ENCODE measurements at places on chromosomes 6 and 20.

DNA sequence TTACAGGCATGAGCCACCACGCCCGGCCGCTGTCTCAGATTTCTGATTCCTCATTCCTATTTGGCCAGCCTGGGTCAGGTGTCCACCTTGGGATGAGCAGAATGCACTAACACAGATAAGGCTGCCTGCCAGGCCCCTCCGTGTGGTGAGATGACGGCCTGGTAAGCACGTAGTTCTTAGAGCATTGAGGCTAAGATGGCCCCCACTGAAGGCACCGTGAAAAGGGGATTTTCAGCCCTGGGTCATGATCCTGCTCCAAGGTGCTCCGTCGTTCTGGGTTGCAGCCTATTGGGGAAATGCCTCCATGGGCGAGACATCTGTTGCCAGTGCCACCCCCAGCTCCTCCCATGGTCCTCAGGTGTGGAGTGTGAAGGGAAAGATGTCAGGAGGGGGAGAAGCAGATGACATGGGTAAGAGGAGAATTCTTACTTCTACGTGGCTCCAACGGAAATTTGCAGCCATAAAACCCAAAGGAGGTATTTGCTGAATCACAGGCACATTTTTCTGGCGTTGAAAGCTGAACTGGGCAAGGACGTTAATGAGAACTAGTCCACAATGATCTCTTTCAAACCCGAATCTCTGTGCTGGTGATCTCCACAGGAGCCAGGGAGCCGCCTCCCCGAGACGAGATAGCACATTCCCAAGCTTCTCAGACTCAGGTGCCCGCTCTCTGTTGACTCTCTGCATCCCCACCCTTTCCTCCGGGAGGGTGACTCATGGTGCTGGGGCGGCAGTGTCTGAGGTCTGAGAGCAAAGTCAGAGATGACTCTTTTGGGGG, 34.0 kb upstream of the BMP6 start:
- no peak for DNase-seq

DNA sequence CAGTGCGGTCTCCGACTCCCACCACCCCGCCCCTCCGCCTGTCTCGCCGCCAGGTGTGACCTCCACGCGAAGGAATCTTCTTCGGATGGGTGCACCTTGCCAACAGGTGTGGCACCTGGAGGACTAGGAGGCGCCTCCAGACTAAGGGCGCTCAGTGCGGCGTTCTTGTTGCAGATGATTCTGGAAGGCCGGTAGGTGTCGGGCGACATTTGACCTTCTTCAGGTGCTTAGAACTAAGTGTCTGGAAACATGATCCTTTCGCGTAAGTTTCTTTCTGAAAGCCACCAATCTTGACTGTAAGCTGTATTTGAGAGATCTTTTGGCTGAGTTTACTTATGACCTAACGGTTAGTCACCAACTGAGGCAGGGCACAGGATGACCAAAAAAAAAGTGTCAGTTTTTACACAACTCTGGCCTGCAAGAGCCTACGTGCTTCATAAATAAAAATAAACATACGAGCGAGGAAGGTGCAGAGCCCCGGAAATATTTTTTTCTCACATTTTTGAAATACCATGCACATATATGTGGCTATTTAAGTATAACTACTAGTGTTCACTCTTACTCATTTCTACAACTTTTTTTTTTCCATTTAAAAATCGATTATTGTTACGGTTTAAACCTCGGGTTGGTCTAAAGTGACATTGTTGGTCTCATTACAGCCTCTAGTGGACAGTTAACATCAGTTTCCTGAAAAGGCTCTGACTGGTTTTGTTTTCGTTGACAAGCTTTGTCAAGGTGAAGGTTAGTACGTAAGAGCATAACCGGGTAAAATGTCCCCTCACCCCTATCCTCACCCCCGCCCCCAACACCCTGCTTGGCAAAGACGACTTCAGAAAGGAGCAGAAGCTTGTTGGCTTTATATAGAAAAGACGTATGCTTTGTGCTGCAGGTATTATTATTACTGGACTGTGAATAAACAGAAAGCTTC, 1.6 kb upstream of the ATXN1 start:
- peak; percentile 40 for DNase-seq

DNA sequence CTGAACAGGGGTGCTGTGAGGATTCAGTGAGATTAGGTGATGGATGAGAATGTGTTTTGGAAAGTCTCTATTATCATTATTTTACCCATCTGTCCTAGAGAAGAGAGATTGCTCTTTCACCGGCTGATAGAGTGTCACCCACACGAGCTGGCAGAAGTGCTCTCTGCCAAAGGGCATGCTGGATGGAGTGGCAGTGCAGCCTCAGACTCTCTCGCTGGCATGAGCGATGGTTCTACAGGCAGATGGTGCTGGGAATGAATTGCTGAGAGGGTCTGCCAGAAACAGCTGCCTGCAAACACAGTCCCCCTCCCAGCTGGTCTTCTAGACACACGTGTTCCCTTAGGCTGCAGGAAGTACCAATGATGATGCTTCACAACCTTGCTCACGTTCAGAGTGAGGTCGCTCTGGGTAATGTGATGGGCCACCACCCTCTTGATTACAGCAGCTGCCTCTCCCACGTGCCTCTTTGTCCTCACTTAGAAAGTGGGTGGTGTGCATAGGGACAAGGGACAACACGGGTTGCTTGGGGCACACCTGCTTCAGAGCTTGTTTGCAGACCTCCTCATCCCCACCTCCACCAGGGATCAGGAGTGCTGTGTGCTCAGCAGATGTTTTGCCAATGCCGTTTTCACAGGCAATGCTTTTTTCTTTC, 84.7 kb downstream of the FOXA2 start:
- DNase-seq: peak; percentile 97

DNA sequence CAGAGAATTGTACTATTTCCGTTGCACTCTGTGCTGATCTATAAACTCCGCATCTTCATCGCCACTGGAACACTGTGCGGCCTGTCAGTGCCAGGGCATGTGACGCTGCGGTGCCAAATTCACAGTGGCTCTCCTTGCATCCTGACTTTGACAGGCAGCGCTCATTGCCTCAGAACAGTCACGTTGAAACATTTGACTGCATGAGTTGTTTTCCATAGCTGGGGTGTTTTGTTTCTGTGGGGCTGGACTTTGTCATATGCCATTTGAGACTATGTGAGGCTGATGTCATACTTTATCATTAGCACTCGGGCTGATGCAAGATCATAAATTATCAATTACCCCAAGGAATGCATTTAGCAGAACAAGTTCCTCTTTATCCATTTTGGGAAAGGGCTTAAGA, 32.7 kb downstream of the CFAP61 start:
- DNase-seq: no peak

- no peak for DNase-seq
Measured at GRCh38 chr6:168721571-168721970, 280.6 kb downstream of the SMOC2 start.

DNA sequence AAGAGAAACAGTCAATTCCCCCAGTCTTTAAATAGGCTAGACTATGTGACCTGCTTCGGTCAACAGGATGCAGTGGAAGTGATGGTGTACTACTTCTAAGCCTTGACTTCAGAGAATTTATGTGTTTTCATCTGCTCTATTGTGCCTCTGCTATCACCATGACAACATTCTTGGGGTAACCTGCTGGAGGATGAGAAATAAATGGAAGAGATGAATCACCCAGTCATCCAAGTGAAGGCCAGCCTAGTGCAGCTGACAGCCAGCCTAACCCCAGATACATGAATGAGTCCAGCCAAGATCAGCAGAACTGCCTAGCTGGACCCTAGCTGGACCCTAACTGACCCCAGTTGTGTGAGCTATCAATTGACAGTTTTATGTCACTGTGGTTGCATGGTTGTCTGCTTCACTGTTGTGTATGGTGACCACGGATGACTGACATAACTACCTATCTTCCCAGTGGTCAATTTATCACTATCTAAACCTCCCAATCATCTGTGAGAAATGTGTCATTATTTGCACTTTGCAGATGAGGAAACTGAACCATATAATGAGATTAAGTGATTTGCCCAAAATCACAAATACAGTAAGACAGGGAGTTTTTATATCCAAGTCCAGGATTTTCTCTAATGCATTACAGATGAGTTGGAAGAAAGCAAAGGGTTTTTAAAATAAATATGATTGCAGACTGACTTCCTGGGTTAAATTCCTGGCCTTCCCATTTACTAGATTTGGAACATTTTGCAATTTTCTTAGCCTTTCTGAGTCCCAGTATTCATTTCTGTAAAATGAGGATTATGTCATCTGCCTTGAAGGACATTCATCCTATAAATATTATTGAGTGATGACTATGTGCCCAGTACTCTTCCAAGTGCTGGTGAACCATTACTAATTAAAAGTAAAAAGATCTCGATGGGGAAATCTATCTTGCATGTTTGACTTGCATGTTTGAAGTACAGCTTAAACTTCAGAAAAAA, 136.4 kb upstream of the PLCB4 start:
- DNase-seq: no peak

DNA sequence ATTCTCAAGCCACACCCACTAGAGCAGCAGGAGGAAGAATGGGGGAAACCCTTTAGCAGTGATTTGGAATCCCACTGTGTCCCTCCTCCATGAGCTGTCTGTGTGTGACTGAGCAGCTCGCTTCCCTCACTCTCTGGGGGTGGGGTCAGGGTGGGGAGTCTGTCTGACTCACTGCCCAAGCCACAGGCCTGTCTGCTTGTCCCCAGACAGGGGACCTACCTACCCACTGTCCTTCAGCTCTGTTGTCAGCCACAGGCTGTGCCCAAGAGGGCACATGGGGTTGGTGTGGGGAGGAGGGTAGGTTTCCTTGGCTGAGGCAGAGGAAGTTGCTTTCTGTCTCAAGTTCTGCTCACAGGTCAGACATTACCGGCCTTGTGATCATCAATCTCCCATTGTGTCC, 127.0 kb downstream of the MAFB start:
- DNase-seq: no peak

DNA sequence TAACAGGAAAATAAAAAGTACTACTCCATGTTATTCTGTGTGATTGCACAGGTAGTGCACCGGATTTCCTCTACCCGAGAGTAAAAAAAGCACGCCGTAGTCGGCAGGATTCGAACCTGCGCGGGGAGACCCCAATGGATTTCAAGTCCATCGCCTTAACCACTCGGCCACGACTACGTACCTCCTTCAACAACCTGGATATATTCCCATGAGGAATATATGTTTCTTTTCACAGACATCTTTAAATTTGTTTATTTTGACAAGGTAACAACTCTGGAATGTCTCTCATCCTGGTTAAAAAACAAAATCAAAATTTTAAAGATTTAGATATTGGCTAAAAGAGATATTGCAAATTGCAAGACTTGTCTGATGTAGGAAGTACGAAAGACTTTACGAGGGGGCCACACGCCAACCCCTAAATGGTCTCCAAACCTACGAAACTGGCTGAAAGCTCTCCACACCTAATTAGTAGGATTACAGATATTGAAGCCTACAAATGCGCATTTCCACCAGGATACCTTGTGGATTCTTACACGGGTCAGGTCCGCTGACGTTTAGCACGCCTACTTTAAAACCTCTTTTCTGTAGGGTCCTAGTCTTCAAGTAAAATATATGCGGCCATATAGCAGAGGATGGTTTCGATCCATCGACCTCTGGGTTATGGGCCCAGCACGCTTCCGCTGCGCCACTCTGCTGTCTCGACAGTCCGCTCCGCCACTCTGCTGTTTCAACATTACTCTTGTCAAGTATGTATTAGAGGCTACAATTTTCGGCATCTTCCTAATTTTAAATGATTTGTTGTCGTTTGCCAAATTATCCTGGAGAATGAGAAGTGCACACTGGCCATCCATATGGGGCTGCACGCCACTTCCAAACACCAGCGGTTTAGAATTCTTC, 52.2 kb upstream of the BTN3A2 start:
- DNase-seq: peak; percentile 69

DNA sequence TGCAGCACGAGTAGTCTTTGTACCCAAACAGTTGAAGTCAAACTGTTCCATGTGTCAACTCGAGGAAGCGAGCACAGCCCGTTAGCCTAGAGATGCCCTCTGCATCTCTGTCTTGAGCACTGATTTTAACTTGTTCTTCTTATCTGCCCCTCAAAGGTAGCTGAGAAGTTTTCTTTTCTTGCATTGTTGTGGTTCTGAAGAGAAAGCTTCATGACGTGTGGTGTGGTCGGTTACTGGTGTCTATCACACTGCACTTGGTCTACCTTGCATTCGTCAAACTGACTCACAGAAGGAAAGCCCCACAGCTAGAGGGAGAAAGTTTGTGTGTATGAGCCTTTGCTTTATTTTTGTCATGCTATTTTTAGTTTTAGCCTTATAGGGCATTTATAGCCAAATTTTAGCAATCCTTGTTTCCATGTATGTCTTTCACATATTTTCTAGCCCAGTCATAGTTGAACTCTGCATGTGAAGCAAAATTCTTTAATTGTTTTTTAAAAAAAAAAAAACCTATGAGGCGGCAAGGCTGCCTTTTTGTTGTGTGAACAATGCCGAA, 115.1 kb downstream of the JAG1 start:
- no peak for DNase-seq

- no peak for DNase-seq
Measured at GRCh38 chr20:12916699-12917098, 92.1 kb upstream of the SPTLC3 start.

GRCh38 chr6:110561696-110562095, 85.3 kb upstream of the SLC22A16 start:
- no peak for DNase-seq

DNA sequence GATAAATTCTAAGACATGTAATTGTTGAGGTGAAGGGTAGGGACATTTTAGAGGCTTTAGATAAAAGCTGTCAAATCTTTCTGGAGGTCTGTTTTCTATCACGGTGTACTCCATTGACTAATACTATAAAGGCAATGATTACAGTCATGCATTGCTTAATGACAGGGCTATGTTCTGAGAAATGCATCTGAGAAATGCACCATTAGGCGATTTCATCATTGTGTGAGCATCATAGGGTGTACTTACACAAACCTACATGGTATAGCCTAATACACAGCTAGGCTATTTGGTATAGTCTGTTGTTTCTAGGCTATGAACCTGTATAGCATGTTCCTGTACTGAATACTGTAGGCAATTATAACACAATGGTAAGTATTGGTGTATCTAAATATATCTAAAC, 71.3 kb upstream of the FYN start:
- DNase-seq: no peak

GRCh38 chr6:15376900-15377487, 131.1 kb downstream of the JARID2 start:
- DNase-seq: no peak

GRCh38 chr6:147384029-147384428, 124.5 kb upstream of the SAMD5 start:
- no peak for DNase-seq

DNA sequence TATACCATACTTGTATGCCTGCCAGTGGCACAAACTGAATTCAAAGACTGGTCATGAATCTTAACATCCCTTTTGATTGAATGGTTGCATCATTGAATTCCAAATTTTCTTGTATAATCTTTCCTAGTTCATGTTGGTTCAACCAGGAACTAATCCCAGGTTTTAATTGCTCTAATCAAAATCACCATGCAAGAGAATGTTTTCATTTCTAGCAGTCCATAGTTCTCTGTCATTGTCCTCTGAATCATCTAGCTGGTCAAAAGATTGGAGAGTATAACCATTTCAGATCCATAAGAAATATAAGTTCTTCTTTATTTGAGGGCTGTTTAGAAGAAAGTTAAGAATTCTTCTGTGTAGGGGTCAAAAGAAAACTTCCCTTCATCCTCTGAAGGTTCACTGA, 57.2 kb downstream of the ZNF292 start:
- no peak for DNase-seq

Data from NCI-H2081 treated with DMSO at 0.1 percent for 48 hours (cell line).